Cortex of kidney (tissue), 1 donor: ENCODE measurements at places on chromosomes 4 and X.

DNA sequence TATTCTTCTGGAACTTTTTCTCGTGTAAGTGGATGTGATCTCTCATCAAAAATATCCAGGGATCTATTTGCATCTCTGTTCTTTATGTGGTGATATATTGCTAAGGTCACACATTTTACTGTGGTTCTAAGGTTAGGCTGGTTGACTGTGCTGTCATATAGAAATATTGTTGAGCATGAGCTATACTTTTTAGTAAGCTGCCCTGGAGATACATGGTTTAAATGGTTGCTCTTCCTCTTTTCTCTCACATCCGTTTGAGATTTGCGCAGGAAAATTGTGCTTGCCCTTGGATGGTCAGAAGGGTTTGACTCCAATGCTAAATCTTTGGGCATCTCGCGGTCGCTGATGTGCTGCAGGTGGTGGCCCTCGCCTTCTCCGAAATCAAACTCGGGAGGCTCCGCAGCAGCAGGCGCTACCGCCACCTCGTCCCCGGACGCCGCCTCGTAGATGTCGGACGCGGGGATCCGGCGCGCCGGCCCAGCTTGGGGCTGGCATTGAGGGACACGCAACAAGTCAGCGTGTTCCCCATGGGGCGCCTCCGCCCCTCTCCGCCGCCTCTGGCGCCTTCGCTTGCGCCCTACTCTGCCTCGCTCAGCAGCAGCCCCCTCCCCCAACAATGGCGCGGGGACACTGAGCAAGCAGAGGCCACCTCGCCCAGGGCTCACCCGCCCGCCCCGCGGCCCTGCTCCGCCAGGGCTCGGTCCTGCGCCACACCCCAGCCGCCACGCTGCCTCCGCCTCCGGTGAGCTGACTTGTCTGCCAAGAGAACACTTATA lies 154.5 kb downstream of the MSN start:
- no peak for DNase-seq

GRCh38 chr4:110704748-110705439 lies 82.0 kb upstream of the PITX2 start:
- DNase-seq = no peak

DNA sequence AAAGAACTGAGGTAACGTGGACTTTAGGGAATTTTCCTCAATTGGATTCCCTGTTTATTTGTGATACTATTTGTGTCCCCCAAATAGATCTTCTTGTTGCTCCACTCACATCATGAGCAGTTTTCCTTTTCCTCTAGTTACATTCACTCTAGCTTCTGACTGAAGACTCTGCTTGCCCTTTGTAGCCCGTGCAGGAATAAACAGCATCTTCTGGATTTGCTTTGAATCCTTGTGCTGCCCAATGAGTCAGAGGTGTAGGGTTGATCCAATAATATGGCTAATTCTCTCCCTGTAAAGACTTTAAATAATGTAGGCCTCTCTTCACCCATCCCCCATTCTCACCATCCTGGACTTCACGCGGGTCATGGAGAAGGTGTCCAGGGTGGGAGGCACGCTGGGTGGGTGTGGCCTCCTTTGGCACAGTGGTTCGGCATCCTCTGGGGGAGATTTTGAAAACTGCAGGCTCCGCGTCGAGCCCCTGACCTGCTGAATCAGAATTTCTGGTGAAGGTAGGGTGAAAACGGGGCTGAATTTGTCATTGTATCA lies 9.0 kb downstream of the HAND2 start:
- no peak for DNase-seq

DNA sequence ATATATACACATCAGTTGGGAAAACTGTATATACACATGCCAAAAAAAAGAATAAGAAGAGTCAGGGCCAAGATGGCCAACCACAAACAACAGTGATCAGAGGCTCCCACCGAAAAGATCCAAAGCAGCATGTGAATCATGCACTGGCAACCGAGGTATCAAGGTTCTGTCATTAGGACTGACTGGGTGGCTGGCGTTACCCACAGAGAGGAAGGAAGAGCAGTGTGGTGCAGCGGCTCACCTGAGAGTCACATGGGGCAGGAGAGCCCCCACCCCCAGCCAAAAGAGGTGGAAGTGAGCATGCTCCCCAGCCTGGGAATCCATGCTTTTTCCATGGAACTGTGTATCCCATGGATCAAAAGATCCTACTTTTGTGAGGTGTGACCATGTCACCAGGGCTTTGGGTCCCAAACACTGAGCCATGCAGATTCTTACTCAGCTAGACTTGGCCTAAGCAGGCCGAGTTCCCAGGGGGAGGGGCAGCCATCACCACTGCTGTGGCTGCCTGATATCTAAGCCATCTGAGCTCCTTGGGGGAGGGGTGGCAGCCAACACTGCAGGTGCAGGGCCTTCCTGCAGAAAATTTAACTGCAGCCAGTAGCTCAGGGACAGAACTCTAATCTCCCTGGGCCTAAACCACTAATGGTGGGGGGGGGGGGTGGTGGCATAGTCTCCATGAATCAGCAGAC lies 52.8 kb downstream of the P2RY10 start:
- no peak for DNase-seq
